D721Med (cell line): ENCODE measurements at places on chromosomes 6 and 20.

GRCh38 chr6:68876792-68877493 lies 241.9 kb downstream of the ADGRB3 start:
- DNase-seq: no peak

GRCh38 chr6:98546376-98546775 lies 288.0 kb upstream of the POU3F2 start:
- no peak for DNase-seq

- no peak for DNase-seq
These were observed 92.8 kb upstream of the BTN3A2 start for GRCh38 chr6:26272171-26272637.

DNA sequence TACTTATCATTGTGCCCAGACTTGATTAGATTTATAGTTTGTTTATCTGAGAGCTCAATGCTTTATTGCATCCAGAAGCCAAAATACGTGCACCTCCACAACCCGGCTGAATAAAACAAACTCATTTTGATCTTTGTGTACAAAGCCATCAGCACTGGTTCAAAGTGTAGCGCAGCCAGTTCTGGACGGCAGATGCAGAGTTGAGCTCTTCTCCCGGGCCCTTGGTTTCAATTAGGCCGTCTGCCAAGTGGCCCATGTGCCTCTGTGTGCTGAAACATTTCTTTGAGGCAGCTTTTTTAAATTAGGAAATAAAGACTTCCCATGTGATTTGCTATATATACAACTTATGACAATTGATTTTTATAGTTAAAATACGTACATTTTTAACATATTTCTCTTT lies 96.2 kb upstream of the RSPO3 start:
- no peak for DNase-seq

- DNase-seq: no peak
These were observed 98.3 kb downstream of the RAMACL start for GRCh38 chr6:166488076-166488685.

- no peak for DNase-seq
These were observed 215.2 kb downstream of the SLC35F1 start for GRCh38 chr6:118122161-118122725.

GRCh38 chr6:1609041-1609647 lies 571 bp upstream of the FOXC1 start:
- no peak for DNase-seq

DNA sequence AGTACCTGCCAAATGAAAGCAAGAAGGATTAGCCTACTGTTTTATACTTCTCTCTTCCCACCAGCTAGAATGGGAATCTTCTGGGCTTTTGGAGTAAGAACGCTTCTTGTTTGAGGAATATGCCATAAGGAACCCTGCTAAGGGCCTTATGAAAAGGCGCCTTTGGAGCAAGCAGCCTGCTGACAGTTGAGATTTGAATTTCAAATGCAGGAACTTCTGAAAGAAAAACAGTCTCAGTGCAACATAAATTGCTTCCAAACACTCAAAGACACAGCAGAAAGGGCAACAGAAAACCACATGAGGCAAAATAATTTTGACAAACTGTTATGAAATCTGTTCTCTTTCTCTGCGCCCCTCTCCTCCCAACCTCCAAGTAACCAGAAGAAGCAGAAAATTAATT lies 149.4 kb upstream of the B3GAT2 start:
- DNase-seq: no peak

- no peak for DNase-seq
These were observed 1.2 kb downstream of the IFNGR1 start for GRCh38 chr6:137217801-137218472.

DNA sequence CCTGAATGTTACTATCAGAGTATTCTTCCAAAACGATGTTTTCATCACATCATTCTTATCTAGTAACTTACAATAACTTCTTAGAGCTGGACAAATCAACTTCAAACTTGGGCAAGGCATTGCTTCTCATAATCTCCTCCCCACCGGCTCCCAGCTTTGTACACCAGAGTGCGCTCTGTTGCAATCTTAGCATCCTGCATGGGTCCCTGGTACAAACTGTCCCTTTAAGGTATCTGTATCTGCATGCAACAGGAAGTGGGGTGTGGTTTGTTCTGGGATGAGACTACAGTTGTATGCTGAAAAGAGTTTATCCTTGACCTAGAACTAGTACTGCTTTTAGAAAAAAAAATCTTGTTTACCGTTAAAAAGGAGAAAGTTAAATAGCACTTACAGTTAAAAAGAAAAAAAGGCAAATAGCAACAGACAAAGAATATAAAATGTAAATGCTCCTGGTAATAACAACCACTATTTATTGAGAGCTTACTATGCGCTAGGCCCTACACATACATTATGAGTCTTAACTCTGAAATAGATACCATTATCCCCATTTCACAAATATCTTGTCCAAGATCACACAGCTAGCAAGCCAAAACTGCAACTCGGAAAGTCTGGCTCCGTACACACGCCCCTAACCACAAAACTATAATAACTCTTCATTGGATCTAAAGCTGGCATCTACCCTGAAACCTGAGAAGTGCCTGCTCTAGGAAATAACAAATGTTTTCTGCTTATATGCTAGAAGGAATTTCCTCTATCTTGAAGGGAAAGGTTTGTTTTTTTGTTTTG lies 9.8 kb upstream of the HECA start:
- no peak for DNase-seq

DNA sequence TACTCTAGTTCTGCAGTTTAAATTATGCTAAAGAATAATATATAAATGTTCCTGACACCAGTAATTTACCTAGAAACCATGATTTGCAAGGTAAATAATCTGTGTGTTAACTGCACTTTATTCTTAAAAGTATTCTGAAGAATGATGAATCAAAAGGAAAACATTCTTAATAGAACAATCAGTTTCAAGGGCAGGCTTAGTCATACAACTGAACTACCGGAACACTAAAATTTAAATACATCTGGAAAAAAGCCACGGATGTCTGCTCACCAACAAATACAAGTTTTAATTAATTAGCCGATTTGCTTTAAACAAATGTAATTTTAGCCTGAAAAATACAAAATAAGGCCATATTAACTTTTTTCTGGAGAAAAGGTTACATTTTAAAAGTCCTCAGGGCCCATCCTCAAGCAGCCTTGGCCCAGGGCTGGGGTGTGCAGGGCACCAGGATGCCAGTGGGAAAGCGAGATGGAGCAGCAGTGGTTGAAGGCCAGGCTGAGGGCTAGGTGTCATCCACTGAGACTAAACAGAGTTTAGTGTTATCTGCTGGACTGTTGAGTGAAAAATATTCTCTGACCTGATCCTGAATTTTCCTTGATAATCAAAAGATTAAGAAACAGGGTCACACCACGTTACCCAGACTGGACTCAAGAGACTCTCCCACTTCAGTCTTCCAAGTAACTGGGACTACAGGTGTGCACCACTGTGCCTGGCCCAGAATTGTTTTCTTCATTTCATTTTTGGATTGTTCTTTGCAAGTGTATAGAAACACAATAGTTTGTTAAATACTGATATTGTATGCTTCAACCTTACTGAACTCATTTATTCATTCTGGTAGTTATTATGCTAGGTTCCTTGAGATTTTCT lies 88.2 kb upstream of the DST start:
- DNase-seq: no peak
